ENCODE measurements at places on chromosomes 16 and 17.
A peak's percentile ranks its signal among the peaks of the same experiment; 100 is the strongest.

DNA sequence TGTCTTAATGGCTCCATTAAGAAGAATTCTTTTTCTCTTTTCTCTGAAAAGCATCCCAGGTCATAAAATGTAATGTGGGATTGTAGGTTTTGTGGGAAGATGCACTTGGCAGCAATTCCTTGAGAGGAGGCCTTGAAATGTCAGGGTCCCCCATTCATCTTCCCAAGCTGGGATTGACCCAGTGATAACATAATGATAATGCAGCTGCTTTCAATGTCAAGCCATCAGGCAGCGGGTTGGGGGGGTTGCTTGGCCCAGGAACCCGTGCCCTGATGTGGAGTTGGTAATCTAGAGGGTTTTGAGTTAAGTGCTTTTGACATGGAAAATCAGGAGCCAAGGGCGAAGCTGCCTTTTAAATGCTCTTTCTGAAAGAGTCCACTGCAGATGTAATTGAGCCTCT, 484.0 kb downstream of the WWOX start:
- DNase-seq: no peak

GRCh38 chr17:28985950-28986713, 19.7 kb downstream of the SEZ6 start:
- DNase-seq: no peak

- DNase-seq: no peak
Measured at GRCh38 chr16:66205287-66206231, 160.9 kb upstream of the CDH5 start.

- DNase-seq: no peak
Measured at GRCh38 chr16:4792951-4793513, 2.1 kb upstream of the SMIM22 start.

- no peak for DNase-seq
Measured at GRCh38 chr16:77299395-77299794, 100.2 kb downstream of the SYCE1L start.

GRCh38 chr16:51048544-51048943, 102.5 kb downstream of the SALL1 start:
- DNase-seq: no peak

DNA sequence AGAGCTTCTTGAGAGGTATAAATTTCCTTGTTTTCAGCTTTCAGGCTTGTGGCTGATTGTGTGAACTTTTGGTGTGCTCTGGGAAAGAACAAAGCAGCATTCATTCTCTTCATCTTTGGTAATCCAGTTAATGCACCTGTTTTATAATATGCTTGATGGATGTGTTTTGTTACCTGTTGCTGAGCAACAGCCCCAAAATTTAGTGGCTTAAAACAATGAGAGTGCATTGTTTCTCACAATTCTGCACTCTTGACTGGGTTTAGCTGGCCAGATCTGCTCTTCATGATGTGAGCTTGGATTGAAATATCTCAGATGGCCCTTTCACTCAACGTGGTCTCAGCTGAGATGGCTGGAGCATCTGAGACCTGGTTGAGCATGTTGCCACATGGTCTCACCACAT, 58.7 kb upstream of the NOL11 start:
- no peak for DNase-seq

DNA sequence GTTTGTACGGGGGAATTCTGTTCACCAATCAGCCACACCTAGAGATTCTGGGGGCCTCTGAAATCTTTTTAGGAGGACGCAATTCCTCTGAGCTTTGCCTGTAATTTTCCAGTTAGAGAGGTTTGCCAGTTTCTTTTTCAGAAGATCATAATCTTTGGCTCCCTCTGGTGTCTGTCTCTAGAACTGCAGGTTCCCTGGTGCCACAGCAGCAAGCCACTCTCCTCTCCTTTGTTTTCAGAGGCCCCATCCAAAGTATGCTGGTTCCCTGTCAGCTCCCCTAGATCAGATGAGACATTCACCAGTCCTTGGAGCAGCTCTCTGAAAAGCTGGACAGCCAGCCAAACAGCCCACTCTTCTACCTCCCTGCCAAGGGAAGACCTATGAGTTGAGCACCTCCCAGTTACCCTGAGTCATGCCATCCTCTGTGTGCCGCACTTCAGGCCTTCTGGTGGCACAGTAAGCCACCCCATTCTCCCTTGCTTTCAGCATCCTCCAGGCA, 36.1 kb downstream of the RNF112 start:
- peak; percentile 84 for DNase-seq

- DNase-seq: no peak
Measured at GRCh38 chr17:50127697-50128361, 2.1 kb downstream of the SAMD14 start.

DNA sequence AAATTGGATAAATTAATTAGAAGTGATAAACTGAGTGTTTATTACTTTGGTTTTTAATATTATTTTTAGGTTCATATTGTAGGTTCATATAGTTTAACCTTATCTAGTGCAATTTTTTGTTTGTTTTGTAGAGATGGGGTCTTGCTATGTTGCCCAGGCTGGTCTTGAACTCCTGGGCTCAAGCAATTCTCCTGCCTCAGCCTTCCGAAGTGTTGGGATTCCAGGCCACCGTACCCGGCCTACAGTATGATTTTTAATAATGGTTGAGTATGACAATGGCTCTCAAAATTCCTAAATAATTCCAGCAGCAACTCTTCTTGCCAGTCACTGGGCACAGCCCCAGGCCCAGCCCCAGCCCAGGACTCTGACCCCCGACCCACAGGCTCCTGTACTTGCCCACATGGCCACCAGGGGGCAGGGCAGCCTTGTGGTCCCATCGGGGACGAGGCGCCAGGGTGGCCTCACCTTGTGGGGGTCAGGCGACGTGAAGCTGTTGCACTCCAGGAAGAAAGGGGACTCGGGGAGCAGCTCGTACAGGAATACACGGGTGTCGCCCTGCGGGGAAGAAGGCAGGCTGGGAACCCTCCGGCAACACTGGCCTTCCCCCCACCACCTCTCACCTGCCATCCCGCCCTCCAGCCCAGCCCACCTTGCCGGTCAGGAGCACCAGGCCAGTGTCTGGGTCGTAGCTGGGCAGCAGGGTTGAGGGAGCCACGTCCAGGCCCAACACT, 7.9 kb upstream of the PAM16 start:
- peak; percentile 56 for DNase-seq

DNA sequence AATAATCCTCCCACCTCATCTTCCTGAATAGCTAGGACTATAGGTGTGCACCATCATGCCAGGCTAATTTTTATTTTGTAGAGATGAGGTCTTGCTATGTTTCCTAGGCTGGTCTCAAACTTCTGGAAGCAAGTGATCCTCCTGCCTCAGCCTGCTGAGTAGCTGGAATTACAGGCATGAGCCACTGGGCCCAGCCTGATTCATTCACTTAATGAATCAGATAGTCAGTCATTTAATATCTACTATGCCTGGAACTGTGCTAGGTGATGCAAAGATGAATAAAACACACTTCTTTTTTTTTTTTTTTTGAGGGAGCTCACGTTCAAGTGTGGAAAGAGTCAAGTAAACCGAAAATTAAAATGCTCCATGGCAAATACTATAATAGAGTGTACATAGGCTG, 39.4 kb downstream of the EFCAB13 start:
- DNase-seq: no peak

GRCh38 chr17:59369031-59369975, 37.8 kb downstream of the YPEL2 start:
- no peak for DNase-seq
